ENCODE measurements at places on chromosomes 11 and 22.

DNA sequence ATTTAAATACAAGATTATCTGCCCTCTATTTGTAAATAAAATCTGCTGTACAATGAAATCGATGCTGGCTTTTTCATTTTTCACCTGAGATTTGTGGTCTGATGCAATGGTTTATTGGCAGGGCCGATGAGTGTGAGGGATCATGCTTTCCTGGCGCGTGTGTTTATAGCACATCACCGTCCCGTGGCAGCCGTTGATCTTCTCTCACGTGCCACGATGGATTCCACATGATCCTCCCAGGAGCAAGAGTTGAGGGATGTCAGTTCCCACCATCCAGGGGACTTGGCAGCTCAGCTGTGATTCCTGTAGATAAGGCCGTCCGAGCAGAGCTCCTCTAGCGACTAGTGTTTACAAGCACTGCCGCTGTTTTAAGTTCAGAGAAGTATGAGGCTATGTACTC, 213.7 kb downstream of the TBC1D22A start:
- no peak for DNase-seq

GRCh38 chr11:73389134-73389525, 12.9 kb downstream of the RELT start:
- no peak for DNase-seq

DNA sequence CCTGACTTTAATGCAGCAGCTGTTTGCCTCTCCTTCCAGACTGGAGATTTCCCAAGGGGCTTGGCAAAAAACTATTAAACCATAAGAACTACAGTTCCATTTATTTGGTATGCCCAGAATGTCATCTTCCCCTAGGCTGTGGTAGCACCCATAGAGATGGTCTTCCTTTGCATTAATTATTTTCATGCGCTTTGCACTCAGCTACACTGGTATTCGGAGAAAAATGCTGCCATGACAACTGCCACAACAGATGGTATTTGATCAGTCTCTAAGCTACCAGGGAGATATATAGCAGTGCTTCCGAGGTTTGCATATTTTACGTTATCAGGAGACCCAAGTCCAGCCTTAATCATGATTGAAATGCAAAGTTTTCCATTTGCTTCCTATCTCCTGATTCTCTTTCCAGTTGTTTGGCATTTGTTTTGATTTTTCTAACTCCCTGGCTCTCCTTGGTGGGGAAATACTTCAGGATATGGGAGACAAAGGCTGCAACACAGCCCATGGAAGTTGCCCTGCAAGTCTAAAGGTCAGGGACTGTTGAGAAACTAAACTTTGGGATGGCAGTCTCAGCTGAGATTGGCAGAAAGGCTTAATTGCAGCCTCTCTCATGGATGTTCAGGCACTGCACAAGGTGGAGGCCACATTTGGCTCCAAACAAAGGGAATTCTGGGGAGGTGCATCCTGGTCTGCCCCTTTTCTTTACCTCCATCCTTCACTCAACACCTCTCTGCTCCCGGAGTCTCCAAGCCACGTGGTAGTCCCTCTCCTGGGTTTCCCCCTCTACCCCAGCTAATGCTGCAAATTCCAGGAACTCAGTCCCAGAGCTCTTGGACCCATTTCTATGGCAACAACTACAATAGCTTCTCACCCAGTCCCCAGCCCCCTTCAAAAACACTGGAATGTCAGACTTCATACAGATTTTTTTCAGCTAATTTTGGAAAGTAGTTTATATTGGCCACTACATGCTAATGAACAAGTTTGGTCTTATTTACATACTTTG, 151.8 kb downstream of the NAV2 start:
- no peak for DNase-seq

DNA sequence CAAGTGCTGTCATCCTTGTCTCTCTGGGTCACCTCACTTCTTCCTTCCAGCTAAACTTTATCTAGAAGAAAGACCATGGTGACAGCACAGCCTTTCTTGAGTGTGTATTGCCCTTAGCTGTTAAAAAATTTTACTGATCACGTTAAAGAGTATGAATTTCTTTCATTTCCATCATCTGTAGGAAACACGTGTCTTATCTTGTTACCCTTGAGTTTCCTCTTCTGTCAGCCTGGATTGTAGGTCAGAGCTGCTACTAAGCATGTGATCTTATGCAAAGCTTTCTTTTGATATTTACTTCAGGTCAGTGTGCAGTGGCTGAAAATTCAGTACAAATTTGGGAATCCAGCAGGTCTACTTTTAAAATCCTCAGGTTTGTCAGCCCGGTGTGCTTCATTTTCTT, 512.2 kb upstream of the ARHGAP42 start:
- DNase-seq = no peak

GRCh38 chr22:30402028-30402765, 5.4 kb downstream of the SEC14L2 start:
- no peak for DNase-seq

DNA sequence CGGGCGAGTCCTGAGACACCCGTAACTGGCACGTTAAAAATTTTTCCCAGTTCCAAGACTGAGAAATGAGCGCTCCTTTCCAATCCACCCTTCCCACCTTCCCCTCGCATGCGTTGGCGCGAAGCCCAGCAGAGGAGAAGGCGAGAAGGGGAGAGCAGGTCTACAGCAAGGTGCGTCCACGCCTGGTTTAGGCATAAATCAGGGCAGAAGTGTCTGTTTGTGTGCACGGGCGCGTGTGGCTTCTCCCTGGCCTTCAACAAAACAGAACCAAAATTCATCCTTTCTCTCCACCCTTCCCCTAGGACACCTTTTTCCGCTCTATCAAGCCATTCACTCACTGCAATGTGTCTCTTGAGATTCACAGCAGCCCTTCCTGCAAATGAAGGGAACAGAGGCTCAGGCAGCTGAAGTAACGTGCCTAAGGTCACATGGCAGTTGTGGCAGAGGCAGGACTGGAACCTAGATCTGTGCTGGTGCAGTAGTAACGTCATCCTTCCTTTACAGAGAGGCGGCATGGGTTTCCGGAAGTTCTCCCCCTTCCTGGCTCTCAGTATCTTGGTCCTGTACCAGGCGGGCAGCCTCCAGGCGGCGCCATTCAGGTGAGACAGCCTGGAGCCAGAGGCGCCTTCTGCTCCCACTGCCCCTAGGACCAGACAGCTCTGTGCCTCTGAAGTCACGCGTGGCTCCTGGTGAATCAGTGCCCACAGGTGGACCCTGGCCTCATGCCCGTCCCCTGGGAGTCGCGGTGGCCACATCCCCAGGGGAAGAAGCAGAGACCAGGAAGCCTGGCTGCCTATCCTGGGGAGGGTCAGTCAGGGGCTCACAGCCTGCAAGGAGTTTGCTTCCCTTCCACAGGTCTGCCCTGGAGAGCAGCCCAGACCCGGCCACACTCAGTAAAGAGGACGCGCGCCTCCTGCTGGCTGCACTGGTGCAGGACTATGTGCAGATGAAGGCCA, 1.1 kb downstream of the CALCB start:
- peak; percentile 56 for DNase-seq
